Right renal cortex interstitium (tissue), 3 donors: ENCODE measurements at places on chromosomes 5 and 9.

- DNase-seq: no peak
Measured at GRCh38 chr9:12813960-12814876, 39.4 kb downstream of the LURAP1L start.

DNA sequence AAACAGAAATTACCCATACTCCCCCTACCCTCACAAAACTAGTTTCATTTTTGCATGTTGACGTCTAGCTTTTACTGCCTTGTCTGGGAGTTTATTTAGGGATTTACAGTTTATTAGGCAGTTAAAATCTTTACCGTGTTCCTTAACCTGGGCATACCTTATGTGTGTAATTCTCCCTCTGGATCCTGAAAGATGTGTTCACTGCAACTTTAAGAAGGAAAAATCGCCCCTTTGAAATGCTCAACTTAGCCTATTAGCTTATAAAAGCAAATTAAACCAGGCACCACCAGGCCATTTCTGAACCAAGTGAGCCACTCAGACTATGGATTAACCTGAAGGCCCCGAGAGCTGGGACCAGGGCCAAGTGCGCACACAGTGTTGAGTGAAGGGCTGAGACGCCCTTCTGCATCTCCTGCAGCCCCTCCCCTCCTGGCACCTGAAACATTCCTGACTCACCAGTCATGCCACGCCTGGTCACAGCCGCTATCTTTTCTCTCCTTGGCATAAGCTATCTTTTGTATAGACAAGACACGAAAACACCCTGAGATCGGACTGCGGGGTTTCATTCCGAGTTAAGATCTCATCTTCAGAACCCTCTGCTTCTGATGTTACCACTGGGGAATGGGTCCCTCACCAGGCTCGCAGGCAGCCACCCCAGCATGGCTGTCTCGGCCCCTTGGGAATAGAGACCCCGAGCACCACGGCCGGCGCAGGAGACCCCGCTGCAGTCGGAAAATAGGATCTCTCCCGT is 111.9 kb downstream of the ROR2 start:
- DNase-seq: no peak

DNA sequence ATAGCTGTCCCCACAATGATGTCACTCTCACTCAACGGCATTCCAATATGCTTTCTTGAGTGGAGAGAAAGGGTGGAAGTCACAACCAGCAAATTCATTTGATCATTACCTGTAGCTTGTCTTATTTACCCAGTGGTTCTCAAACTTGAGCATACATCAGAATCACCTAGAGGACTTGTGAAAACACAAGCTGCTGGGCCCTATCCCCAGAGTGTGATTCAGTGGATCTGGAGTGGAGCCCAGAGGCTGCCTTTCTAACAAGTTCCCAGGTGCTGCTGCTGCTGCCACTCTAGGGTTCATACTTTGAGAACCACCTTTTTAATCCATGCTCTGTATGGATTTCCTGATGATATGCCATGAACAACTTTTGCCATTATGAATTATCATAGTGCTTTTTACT is 94.7 kb downstream of the KLHL3 start:
- DNase-seq: no peak

GRCh38 chr9:88954066-88954465 is 37.2 kb upstream of the S1PR3 start:
- no peak for DNase-seq

- no peak for DNase-seq
Measured at GRCh38 chr9:90064971-90065370, 460.2 kb downstream of the GADD45G start.

DNA sequence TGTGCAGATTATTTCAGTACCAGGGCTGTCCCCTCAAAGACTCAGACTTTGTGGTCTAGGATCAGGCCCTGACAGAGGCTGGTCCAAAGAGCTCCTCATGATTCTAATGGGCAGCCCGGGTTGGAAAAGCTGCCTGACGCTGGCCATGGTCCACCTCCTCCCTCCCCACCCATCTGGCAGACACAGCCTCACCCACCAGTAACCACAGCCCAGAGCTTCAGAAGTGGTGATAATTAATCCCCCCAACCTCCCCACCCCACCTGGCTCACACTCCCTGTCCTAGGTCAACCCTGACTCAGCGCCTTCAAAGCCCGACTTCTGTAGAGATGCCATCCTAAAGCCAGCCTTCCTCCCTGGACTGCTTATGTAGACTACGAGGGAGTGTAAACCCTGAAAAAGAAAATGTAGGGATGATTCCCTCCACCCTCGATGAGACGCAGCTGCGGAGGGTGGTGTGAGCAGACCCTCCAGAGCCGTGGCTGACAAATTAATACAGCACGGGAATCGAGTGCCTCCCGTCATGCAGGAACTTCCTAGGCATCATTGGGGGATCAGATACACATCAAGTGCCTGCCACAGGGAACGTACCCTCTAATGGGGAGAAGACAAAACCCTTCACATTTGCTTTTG is 7.0 kb downstream of the UBE2QL1 start:
- DNase-seq: no peak

- DNase-seq: no peak
Measured at GRCh38 chr9:8027351-8027750, 227.8 kb upstream of the DMAC1 start.

GRCh38 chr9:124263213-124263612 is 5.5 kb downstream of the NEK6 start:
- DNase-seq: no peak

DNA sequence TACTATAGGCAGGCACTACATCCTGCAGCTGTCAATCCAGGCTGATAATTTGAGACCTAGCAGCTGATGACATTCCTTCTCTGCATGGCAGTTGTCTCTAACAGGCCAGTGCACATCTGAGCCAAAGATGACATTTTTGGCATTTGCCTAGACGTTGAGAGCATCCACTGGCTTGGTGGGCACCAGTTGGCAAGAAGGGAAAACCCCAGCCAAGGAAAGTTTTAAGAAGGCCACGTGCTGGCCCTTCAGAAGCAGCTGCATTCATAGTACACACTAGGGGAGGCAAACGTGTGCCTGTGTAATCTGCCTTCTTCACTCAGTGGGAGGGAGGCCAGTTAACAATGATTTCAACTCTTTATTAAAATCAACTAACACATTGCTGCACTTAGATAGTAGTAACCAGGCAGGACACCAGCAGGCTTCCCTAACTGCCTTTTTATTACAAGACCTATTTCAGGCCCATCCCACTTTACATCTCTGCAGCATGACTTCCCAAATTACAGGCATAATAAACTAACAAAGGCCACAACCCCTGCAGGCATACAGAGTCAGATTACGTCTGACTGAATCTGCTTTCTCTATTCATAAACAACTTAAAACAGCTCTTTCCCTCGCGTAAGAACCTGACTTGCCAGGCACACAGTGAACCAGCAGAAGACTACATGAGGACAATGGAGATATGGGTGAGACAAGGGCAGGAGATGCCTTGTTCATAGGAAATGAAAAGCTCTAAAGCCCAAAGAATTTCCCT is 576.3 kb downstream of the PDE4D start:
- DNase-seq: no peak

DNA sequence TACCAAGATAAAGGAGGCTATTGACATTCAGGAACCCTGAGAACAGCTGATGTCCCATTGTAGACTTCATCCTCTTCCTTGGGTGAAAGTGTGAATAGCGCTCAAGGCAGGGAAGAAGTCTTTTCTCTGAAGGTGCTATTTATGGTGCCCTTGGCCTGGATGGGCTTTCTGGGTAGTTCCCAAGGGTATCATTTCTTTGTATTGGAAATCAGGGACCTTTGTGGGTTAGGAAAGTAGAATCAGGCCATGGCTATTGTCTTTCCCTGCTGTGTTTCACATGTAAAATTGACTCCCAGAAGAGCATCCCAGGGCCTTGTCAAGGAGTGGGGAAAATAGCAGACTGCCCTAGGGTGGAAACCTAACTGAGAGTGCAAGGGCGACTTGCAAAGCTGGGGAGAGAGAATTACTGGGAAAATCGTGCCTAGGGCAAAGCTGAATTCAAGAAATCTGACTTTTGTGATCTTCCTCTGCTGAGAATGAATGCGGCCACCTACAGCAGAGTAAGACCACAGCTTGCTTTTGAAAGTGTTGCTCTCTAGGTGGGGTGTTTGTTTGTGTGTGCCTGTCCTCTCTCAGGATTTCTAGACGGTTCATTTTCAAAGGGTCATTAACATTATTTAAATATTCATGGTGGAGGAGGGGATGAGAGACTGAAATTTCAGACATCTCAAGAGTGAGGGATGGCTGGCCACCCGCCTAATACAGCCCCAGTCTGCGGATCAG is 160.6 kb downstream of the C9orf152 start:
- DNase-seq: no peak

GRCh38 chr9:131722255-131722654 is 17.6 kb downstream of the RAPGEF1 start:
- DNase-seq: no peak
